ENCODE measurements at places on chromosomes 3 and 15. TPM values are rescaled to one million over a fixed set of nuclear protein-coding genes. Genes with fewer than 3 reads are reported as not detected.

Gene PPP2R3A
- 0.21 TPM for total RNA-seq

Gene GRK7
- not detected for total RNA-seq

Gene SNTN
- not detected for total RNA-seq

Gene GOLGA6L10
- total RNA-seq, result 0.84 TPM

Gene GOLGA8M
- 5.2 TPM for total RNA-seq

Gene CKMT1A
- not detected for total RNA-seq

Gene MESP1
- 1.8 TPM for total RNA-seq

Gene LMOD3
- not detected for total RNA-seq

Gene RAB27A
- total RNA-seq, result 105 TPM

Gene PRR23A
- total RNA-seq, result not detected

Gene TTLL13
- not detected for total RNA-seq

Gene IQCF5
- not detected for total RNA-seq

Gene ADCY5
- not detected for total RNA-seq

Gene CLDN18
- total RNA-seq, result not detected

Gene ETV5
- 0.52 TPM for total RNA-seq

Gene OXTR
- 0.70 TPM for total RNA-seq

Gene FBN1
- 1.3 TPM for total RNA-seq

Gene GOLGA8T
- 1.3 TPM for total RNA-seq

Gene CA12
- not detected for total RNA-seq

Gene AGBL1
- not detected for total RNA-seq

Gene CCDC54
- total RNA-seq, result not detected

Gene EFCC1
- 0.21 TPM for total RNA-seq

Gene RSL24D1
- 85.2 TPM for total RNA-seq

Gene MNS1
- 0.23 TPM for total RNA-seq

Gene EFL1
- 25.9 TPM for total RNA-seq

Gene CIB2
- total RNA-seq, result 1.4 TPM

Gene TMEM207
- total RNA-seq, result not detected
